ENCODE measurements at places on chromosomes 16 and 17.

DNA sequence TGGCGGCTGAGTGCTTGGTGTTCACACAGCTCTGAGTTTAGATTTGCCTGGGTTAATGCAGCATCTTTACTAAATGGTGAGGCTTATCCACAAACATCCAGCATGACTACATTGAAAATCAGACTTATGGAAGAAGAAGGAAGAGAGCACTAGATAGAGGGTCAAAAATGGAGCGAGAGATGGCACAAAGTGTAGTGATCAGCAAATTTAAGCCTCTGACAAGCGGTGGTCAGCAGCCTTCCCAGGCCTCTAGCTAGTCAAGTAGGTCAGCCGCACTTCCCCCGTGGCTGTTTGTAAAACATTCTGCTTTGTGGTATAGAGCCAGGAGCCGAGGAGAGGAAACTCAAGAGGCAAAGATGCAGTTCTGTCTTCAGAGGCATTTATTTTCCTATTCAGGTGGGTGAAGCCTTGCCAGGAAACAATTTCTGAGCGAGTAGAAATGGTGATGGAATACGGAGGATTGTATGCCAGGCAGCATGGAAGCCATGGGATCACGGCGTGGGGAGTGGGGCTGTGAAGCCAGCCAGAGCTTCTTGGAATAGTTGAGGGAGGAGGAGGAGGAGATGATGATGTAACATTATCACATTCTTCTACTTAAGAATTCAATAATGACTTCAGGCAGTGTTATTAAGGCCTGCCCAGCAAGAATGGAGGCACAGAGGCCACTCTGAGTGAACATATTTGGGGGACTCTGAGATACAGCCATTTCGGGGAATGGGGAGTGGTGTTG lies 118.9 kb downstream of the MSI2 start:
- DNase-seq: no peak

DNA sequence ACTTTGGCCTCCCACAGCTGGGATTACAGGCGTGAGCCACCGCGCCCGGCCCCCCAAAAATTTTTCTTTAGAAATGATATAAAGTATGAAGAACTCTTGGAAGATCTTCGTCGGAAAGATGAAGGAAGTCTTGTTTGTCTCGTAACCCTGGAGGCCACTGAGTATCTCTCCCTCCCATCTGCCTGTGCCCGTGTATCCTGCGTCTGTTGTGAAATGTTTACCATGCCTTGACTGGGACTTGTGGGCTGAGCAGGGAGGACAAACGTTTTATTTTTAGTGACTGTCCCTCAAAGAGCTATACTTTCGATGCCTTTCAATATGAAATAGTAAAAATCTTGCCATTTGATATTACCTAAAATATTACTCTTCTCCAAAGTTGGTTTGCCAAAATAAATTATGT lies 121.2 kb downstream of the RPTOR start:
- DNase-seq: no peak

GRCh38 chr16:88995194-88995593 lies 18.2 kb upstream of the CBFA2T3 start:
- no peak for DNase-seq

- DNase-seq: no peak
Observed at GRCh38 chr17:28828294-28829040, 14.1 kb downstream of the FAM222B start.

DNA sequence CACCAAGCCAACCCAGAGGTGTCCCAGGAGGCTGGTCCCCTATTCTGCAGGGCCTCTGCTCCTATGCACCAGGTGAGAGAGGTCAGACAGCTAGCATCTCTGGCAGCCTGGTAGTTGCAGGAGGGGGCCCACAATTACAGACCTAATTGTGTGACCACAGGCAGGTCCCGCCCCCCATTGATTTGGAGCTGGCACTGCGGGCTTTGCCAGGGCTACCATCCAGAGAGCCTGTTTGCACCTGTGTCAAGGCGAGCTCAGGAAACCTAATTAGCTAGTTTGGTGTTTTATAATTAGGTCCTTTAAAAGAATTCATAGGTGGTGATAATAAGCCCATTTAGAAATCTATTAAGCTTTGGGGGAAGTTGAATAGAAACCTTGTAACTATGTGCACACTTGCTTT lies 90.2 kb downstream of the MRM1 start:
- DNase-seq: no peak

- DNase-seq: no peak
Observed at GRCh38 chr16:4247460-4247784, 5.5 kb upstream of the SRL start.

DNA sequence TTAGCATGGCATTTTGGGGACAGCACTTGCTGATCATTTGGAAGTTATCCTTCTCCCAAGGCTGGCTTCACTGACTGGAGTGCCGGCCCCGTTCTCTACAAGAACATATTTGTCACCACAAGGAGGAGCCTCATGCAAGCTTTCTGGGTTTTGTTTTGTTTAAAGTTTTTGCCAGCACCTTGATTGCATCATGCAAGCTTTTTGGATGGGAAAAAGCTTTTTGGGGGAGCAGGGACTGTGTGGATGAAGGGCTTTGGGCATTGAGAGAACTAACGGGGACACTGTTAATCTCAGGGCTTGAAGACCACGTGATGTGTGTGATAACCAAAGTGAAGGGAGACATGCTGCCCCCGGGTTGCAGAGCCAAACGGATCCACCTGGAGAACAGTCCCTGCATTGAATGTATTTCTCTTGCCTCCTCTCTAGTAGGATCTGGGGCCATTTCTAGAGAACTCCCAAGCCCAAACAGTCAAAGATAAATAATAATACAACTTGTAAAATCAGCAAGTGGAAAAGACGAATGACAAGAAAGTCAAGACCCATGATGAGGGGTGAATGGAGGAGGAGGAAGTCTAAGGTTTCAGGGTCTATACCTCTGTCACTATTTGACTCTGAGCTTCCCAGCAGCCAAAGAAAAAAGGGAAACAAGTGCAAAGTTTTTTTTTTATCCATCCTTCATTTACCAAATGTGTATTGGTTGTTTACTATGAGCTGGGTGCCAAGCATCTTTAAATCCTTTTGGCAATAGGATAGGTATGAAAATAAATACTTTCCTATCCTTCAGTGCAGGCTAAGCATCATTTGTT lies 17.2 kb downstream of the TMEM114 start:
- DNase-seq: no peak

DNA sequence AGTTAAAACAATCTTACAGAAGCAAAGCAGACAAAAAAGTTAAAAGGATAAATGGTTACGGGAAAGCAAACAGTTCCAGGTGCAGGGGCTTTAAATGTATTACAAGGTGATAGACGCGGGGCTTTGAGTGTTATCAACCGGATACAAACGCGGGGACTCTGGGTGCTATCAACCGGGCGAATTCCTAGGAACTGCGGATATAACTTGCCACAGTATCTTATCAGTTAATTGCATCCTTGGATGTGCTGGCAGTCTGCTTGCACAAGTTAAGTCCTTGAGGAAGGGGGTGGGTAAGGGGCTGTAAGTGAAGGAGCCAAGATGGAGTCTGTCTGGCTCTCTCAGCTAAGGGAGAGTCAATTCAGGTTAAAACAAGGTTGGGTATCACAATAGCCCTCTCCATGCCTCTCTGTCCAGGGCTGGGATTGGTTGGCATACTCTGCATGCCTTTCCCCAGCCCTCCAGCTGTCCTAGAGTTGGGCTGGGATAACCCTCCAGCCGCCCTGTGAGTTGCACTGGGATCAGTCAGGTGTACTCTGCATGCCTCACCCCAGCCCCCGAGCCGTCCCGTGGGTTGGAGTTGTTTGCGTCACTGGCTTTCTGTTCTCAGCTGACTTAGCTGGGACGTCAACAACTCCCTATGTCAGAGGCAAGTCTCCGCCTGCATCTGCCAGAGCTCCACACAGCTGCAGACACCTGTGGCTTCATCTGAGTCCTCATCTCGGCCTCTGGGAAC lies 40.9 kb downstream of the TMEM235 start:
- DNase-seq: no peak

DNA sequence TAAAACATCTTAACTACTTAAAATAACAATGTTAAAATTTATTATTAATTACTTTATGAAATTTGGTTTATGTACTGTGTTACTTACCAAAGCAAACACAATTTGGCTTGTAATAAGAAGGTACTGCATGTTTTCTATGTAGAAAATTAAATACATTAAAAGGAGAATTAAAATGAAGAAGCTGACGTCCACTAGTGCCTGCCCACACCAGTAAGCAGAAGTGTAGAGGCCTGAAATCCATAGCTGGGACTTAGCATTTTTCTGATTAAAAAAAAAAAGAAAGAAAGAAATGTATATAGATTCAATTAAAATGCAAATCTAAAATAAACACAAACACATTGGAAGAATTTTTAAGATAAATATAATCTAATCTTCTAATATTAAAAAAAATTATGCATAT lies 35.8 kb upstream of the ABCA9 start:
- DNase-seq: no peak

GRCh38 chr17:42708588-42708987 lies 26.3 kb downstream of the CNTNAP1 start:
- DNase-seq: no peak

GRCh38 chr16:89136931-89137330 lies 34.6 kb upstream of the CDH15 start:
- no peak for DNase-seq

DNA sequence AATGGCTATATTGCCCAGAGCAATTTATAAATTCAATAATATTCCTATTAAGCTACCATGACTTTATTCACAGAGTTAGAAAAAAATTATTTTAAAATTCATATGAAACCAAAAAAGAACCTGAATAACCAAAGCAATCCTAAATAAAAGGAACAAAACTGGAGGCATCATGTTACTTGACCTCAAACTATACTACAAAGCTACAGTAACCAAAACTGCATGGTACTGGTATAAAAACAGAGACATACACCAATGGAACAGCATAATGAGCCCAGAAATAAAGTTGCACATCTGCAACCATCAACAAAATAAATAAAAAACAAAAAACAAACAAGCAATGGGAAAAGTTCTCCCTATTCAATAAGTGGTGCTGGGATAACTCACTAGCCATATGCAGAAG lies 203.2 kb downstream of the RGS9 start:
- no peak for DNase-seq

DNA sequence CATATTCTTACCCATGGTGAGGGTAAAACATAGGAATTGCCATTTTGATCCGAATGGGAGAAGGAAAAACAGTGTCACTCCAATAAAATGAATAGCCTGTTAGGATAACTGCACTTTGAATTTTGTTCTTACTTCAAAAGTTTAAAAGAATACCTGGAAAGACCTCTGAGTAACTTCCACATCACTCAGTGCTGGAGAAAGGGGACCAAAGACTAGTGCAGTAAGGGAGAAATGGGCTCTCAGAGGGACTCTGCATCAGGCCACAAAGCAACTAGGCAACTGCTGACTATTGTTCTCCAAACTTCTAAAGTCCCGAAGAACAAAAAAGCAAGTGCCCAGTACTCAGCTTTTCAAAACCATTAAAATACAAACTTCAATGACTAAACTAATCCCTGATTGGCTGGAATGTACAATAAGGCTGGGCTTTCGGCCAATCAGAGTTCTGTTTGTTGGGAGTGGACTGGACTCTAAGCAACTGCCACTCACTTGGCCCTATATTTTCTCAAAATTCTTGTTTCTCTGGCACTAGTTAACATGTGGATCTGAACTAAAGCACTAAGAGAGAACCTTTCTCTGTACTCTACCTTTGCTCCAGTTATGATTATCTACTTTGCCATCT lies 6.2 kb downstream of the DNAJC7 start:
- no peak for DNase-seq

DNA sequence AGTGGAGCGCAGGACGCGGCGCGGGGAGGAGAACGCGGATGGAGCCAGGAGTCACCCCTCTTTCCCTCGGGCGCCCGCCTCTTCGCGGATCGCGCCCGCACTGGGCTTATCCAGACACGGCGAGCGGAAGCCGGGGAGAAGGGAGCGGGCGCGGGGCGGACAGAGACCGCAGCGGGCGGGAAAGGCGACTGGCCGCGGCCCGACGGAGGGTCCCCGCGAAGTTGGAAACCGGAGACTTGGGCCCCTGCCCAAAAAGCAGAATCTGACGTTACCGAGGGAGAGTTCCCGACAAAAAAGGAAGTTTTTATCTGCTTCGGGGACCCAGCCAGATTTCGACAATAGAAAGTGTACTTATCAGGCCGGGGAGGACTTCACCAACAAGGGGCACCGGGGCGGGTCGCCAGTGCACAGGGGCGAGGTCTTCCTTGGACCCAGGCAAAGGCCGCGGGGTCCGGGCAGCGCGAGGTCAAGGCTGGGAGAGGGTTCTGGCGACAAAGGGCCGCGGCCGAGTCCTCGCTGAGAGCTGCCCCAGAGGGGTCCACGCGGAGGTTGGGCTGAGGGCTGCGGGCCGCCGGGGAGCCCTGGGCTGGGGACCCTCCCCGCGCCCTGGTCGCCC lies 519 bp downstream of the ST6GALNAC2 start:
- no peak for DNase-seq

GRCh38 chr16:48810436-48810802 lies 200.4 kb upstream of the N4BP1 start:
- DNase-seq: no peak

DNA sequence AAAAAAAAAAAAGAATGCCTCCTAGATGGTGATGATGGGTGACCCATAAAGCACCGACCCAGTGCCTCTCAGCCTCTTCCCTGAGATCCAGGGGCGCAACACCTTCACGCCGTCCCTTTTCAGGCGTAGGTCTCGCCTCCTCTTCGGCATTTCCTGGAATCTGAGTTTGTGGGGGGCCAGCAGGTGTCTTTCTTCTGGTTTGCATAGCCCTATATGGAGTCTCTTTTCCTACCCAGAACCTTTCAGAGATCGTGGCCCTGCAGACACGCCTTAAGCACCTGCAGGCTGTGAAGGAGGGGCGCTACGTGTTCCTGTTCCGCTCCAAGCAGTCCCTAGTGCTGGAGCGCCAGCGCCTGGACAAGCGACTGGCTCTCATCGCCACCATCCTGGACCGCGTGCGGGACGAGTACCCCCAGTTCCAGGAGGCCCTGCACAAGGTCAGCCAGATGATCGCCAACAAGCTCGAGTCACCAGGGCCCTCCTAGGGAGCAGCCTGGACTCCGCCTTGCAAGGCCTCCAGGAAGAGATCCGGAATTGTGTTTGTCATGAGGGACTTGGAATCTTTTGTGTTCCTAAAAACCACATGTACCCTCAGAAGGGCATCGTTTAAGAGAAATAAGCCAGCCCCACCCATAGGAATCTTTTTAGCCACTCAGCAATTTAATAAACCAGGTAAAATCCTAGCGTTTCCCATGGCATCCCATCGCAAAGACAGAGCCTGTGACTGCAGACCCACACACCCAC lies 1.9 kb upstream of the GAA start:
- no peak for DNase-seq

DNA sequence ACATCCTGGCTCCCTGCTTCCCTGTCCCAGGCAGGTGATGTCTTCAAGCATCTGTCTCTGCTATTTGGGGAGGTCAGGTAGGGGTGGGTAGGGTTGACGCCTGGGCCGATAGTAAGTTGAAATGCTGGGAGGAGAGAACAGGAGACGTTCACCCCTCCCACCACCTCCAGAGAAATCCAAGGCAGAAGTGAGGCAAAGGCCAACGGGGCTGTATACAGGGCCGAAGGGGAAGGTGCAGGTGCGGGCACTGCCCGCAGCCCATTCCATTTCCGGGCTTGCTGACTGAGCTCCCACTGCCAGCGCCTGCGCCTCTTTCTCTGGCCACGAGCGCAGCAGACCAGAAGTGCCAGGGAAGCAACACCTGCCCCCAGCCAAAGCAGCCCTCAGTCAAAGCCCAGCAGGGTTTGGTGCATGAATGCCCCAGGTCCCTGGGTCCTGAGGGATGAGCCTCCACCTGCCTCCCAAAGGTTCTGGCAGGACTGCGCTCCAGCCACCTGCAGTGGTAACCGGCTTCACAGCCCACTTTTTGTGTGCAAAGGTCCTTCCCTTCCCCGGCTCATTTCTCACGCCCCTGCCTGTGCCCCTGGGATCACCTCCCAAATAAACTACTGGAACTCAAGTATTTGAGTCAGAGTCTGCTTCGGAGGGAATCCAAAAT lies 127.6 kb upstream of the TNRC6C start:
- DNase-seq: no peak

GRCh38 chr16:13811834-13812233 lies 108.1 kb upstream of the ERCC4 start:
- no peak for DNase-seq
